HuH-7.5 (cell line): ENCODE measurements at places on chromosomes 12 and 14.

DNA sequence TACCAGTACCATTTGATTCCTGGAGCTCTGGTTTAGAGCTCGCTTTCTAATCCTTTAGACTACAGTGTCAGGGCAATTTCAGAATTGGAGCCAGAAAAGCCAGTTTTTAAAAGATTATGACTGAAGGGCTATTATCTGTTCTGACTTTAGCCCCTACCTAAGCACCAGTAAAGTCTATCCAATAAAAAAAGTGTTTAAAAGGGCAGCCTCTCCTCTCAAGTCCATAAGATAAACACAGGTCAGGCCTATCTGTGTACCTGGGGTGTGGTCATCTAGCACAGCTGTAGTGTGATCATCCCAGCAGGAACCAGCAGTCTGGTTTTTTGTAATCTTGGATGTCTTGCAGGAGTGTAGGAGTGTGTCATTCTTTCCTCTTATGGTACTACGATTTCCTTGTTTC lies 6.6 kb downstream of the APPL2 start:
- DNase-seq = no peak

DNA sequence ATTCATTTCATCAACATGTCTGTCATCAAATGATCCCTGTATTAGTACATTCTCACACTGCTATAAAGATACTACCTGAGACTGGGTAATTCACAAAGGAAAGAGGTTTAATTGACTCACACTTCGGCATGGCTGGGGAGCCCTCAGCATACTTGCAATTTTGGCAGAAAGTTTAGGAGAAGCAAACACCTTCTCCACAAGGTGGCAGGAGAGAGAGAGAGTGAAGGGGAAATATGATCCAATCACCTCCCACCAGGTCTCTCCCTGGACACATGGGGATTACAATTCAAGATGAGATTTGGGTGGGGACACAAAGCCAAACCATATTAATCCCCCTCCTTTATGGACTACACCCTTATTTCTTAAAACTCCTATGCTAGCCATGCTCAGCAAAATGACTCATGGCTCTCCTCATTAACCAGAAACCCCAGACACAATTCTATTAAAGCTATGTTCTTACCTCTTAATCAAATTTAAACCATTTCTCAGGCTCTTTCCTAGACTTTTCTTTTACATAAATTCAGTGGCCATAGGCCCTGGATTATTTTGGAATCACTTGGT lies 932.3 kb downstream of the FLRT2 start:
- DNase-seq = no peak

DNA sequence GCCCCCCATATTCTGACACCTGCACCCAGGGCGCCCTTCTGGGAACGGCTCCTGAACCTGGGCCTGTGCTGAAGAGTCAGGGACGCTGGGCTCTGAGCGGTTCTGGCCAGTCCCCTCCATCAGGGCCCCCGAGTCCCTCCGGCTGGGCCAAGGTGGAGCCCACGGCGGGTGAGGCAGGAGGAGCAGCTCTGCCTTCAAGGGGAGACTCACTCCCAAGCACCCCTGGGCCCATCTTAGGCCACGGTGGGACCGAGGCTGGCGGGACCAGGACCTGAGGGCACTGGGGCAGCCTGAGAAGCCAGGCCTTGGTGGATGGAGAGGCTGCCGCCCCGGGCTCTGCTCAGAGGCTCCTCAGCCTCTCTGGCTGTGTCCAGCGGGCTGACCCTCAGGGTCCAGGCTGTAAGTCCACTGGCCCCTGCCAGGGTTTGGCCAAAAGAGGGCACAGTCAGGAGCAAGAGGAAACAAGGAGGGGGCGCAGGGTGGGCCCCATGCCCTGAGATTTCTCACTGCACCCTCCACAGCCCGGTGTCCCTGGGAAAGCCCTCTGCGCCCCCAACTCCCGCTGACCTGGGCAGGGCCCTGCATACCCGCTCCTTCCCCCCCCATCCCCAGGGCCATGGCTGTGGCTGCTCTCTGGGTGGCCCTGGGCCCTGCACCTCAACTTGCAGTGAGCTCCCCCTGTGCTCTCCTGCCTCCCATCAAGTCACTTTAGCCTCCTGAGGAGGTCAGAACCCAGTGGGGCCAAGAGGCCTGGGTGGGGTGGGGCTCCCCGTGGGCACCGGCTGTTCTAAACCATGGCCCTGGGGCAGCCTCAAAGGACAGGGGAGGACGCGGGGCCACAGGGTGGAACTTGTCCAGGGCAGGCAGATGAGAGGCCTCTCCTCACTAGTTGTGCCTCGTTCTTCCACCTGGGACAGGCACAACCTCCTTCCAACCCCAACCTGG lies 266.4 kb upstream of the SFSWAP start:
- DNase-seq = no peak

DNA sequence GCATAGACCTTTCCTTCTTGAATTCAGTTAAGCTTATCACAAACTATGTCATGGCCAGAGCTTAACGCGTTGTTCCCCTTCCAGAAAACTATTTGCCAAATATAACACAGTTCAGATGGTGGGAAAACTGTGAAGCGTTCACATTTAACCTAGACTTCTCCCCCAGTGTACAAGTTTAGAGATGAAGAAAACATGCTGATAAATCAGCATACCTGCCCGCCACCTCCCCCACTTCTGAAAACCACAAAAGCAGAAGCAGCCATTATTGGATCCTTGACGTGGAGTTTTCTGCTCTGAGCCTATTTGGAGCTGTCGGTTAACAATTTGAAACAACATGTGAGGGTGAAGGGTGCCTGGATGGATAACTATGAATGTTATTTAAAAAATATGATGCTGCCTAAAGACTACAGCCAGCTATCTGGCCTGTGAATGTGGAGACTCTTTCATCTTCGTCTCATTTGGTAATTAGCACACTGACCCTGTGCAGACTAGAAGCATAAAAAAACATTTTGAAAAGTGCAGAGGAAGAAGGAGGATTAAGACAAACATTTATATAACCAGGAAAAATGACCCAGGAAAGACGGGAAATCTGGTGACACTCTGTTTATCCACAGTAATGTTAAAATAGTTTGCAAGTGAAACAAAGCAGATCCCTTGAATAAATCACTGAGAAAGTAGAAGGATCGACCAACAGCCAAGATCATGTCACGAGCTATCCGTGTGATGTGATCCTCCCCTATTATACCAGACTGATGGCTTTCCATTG lies 408.2 kb downstream of the AEBP2 start:
- DNase-seq = no peak

- peak; percentile 51 for DNase-seq
Measured at GRCh38 chr12:97159377-97159776, 252.3 kb downstream of the NEDD1 start.

GRCh38 chr14:88841741-88842140 lies 17.3 kb downstream of the TTC8 start:
- DNase-seq = no peak

GRCh38 chr14:29444805-29445204 lies 482.8 kb downstream of the PRKD1 start:
- DNase-seq = no peak

- no peak for DNase-seq
Measured at GRCh38 chr12:101779626-101780025, 40.4 kb upstream of the SYCP3 start.

DNA sequence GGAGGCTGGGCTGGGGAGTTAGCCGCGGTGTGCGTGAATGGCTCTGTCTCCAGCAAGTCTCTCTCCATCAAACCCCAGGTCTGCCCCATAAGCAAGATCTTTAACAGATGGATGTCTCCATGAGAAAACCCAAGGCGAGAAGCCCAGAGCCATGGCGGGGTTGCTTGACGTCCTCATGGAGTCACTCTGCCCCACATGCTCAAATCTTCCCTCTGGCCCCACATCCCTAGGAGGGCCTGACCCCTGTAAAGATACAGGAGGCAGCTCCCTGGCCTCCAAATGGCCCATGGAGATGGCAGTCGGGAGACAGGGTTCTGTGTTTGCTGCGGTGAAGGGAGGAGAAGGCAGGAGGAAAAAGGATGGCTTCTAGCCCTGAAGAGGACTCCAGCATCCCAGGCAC lies 49.3 kb downstream of the C14orf132 start:
- no peak for DNase-seq

GRCh38 chr12:64561302-64562136 lies 48.8 kb upstream of the RASSF3 start:
- DNase-seq = no peak

GRCh38 chr12:6871052-6871957 lies 1.8 kb downstream of the SPSB2 start:
- DNase-seq = peak; percentile 63
